NCI-H1436 (cell line): ENCODE measurements at places on chromosomes 3 and 15.
A peak's percentile ranks its signal among the peaks of the same experiment; 100 is the strongest.

GRCh38 chr3:17137321-17137826 lies 252.6 kb downstream of the PLCL2 start:
- no peak for DNase-seq

DNA sequence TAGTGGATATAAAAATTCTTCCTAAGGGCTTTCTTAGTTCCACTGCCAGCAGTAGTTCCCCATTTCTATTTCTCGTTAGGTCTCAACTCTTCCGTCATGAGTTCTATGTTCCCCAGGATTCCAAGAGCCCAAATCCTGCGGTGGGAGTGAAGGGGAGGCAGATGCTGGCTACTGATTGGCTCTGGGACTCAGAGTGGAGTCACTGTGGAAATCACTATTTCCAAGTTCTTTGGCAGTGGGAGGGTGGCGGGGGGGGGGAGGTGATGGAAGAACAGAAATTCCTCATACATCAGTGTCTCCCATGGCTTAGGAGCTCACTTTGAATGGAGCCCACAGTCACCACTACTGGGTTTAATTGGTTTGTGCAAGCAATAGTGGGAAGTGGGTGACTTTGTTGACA lies 5.6 kb downstream of the CCR1 start:
- DNase-seq, result no peak

DNA sequence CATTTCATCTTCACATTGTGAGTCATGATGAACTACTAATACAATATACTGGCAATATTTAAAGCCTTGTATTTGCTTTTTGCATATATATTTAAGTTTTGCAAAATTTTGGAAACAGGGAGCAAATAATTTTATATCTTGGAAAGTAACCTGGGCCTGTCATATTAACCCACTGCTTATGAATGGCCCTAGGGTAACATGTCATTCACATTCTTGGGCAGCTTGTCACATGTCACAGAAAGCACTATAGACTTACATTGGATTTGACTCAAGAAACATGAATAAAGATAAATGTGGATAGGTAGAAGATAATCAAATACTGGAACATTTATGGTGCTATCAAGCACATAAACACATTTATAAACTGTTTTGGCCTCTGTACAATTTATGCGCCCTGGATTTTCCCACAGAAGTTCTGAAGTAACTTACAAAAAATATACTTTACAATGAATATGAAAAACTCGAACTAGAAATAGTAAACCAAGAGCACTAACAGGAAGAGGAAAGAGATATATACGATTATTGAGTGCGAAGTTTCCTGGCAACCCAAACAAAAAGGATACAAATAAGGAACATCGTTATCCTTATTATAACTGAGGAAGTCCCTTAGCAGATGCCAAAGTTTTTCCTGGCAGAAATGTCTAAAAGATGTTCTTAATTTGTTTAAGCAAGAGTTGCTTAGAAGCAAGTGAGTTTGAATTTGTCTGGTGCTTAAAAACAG lies 257.2 kb downstream of the RBMS3 start:
- no peak for DNase-seq

GRCh38 chr3:140955645-140956044 lies 14.0 kb downstream of the SLC25A36 start:
- DNase-seq, result no peak

DNA sequence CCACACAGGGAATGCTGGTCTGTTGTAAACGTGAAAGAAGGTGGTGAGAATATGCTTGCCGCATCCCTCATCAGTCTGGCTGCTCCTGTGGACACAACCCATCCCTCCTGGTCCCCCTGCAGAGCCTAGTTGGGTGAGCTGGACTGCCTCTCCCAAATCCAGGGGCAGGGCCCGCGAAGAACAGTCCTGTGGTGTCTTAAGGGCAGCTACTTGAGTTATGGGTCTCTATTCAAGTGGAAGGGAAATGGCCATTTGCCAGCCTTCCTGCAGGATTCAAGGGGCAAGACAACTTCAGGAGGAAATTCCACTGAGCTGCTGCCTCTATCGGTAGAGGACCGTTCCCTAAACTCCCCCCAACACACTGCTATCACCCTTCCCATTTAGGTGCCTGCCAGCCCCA lies 98.9 kb downstream of the IQSEC1 start:
- DNase-seq, result no peak

DNA sequence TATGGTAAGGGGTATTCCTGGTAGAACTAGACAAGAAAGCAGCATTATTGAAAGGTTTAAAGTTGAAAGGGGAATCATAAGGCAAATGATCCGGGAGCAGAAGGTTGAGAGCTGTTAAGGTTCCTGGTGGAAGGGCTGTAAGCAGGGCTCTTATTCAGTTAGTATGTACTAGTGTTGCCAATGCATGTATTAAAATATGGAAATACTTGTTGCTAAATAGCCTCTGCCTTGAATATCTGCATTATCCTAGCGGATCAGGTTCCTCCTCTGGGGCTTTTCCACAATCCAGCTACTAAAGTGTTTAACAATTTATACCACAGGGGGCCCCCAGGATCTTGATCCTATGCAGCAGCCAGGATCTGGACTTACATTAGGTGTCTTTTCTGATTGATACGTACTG lies 7.3 kb upstream of the COPB2 start:
- no peak for DNase-seq

- DNase-seq, result no peak
Measured at GRCh38 chr3:11612515-11613188, 31.1 kb downstream of the VGLL4 start.

GRCh38 chr15:101018016-101018415 lies 98.9 kb downstream of the LRRK1 start:
- no peak for DNase-seq

GRCh38 chr3:113264283-113265131 lies 53.1 kb downstream of the BOC start:
- DNase-seq, result no peak

DNA sequence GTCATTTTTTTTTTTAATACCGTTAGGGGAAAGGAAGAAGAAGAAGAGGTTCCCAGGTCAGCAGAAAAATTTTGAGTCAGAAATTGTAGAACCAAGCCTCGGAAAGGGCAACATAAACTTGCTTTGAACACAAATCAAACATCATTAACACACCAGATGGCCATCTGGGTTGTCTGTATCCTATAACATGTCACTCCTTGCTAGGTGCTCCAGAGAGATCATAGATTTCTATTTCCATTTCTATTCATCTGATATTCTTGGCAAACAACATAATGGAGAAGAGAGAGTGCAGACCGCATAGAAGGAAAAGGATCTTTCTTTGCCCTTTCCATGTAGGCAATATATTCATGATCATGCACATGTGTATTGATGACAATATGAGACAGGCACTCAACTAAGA lies 129.5 kb upstream of the STT3B start:
- no peak for DNase-seq

GRCh38 chr3:134829721-134830120 lies 34.7 kb downstream of the EPHB1 start:
- DNase-seq, result no peak

GRCh38 chr15:90358124-90359033 lies 6.3 kb downstream of the ZNF774 start:
- DNase-seq, result no peak

DNA sequence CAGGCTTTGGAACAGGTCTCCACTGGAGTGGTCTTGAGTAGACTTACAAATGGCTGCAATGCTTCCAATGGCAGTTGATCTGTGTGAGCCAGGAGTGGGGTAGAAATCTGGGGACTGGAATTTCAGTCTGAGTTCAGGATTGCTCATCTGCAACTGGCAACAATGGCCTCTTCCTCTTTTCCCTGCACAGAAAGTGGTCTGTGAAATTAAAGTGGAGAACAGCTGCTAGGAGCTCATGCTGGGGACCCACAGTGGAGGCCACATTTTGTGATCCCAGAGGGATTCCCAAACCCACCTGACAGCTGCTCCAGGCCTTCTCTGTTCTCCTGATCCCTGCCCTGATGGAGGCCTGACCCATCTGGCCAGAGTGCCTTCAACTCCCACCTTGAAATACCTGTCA lies 49.6 kb downstream of the CEMIP start:
- no peak for DNase-seq

- peak; percentile 52 for DNase-seq
Measured at GRCh38 chr3:45656575-45657363, 32.4 kb upstream of the SACM1L start.

DNA sequence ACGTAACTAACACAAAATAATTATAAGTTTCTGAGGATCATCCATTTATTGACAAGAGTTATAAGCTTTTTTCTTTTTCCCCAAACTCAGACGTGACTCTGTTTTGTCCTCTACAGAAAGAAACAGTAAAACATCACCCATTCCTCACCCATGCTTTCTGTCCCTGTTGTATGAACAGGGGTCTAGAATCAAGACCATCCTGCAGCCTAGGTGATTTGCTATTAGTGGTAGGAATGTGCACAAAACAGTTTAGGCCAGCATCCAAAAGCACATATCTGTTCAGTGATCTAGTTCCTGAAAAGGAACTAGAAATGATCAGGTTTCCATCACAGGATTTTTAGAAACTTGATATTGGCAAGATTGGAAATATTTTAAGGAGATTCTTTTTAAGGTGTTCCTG lies 527.6 kb downstream of the SOX2 start:
- DNase-seq, result no peak

DNA sequence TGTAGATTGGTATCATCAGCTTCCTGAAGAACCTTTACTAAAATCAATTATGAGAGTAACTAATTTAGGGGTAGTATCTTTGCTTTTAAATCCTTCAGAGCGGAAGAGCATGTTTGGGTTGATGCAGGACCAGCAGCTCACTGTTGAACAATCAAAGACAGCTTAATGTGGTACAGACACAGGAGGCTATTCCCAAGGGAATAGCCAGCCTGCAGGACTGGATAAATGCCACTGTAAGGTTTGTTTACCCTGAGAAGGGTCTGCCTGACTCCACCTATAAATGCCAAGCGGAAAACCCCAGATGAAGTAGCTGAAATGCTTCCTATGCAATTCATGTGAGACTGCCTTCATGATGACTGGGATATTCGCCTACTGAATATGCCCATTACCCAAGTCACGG lies 16.0 kb upstream of the STAC start:
- DNase-seq, result no peak

- DNase-seq, result no peak
Measured at GRCh38 chr3:145251311-145251710, 909.7 kb downstream of the PLOD2 start.

GRCh38 chr3:161444694-161445077 lies 51.9 kb upstream of the OTOL1 start:
- no peak for DNase-seq

DNA sequence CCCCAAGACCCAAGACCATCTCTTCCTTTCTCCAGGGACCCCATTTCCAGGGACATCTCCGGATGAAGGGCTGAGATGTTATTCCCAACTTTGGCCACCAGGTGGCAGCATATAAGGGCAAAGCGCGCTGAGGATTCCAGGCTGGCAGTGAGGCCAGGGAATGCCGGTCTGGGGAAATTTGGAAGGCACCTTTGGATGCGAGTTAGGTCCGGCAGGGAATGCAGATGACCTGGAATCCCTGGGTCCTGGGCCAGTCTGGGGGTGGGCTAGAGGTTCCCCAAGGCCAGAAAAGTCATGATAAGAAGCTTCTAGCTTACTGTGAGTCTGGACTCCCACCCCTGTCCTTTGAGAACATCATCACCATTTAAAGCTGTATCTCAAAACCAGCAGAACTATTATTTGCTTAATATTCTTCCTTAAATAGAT lies 1.6 kb upstream of the CHST13 start:
- peak; percentile 30 for DNase-seq

DNA sequence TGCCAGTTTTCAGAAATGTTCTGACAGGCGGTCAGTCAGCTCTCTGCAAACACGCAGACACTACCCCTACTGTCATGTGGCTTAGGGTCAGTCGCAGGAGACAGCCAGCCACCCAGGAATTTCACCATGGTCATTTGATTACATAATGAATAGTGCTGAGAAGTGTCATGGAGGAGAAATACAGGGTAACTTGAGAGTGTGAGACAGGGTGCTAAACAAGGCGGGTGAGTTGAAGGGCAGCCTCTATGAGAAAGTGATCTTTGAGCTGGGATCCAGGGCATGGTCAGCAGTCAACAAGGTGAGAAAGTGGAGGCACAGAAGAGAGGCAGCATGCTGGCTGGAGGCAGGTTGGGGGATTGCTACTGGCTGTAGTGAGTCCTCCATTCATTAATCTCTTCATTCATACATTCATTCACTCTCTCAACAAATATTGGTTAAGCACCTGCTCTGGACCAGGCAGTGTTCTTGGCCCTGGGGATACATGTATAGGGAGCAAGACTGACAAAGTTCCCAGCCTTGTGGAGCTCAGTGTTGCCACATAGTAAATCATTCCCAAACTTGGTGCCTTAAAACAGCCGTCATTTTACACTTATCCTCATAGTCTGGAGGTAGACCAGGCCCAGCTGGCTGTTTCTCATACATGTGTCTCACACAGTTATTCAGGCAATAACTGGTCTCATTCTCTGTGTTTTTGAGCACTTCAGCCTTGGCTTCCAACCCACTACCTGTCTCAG lies 14.8 kb downstream of the PXYLP1 start:
- DNase-seq, result no peak

DNA sequence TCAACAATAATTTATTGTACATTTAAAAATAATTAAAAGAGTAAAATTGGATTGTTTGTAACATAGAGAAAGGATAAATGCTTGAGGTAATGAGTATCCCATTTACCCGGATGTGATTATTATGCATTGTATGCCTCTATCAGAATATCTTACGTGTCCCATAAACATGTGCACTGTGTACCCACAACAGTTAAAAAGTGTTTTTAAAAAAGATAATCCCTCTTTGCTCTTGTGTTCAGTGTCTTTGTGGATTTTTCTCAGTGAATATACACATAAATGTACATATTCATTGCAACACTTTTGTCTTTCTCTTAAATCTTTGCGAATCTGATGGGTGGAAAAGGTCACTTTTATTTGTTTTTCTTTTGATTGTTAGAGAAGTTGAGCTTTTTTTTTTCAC lies 20.4 kb downstream of the YEATS2 start:
- DNase-seq, result no peak

DNA sequence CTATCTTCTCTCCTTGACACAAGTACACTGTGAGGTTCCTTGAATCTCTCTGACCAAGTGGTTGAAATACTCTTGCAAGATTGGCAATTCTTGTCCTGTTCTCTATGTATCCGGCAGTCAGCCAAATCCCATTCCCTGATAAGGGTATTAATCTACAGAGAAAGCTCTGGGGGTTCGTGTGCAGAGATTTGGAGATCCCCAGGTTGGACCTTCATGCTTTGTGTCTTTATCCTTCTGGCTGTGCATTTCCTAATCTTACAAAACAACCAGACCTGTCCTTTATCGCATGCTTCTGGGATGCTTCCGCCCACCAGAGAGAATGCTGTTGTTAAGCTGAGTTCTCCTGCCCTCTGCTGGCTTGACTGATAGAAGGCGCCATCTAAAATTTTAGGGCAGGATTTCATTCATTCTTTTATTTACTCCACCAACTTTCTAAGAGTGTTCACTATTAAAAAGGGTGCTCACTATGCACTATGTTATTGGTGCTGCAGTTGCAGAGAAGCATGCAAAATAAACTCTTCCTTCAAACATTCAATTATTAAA lies 8.6 kb upstream of the SST start:
- DNase-seq, result peak; percentile 66
